ENCODE measurements at places on chromosomes 11 and 22.

DNA sequence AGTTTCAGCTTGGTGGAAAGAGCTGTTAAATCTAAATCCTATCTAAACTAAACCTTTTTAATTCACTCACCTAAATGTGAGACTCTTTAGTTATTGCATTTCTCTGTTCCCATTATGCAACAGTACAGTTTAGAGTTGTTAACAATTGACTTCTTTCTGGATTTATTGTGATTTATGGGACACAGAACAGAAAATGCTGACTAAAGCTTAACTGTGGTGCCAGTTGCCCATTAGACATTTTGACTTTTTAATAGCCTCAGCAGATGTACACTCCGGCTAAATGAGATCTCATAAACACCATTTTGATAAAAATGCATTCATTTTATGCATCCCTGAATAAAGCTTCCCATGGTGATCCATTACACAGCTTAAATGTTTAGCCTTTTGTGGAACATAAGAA, 356.6 kb downstream of the CASP12 start:
- no peak for DNase-seq

- no peak for DNase-seq
Measured at GRCh38 chr11:65488273-65489034, 10.4 kb upstream of the MALAT1 start.

- no peak for DNase-seq
Measured at GRCh38 chr11:101009690-101010055, 119.9 kb downstream of the PGR start.

DNA sequence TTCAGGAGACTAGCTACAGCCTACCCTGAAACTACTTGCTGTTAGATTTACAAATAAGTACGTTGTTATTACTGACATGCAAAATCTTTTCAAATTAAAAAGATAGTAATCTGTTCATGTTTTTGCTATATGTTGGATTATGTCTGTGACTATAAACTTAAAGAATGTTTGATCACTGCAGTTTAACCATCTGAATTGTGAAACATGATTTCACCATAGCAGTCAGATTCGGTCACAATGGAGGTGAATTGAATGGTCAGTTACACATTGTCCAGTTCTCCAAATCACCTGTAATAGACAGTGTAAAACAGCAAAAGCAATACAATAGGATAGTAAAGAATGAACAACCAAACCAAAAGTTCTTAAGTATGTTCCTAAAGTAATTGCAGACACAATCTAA, 43.3 kb downstream of the CCDC83 start:
- DNase-seq = no peak

DNA sequence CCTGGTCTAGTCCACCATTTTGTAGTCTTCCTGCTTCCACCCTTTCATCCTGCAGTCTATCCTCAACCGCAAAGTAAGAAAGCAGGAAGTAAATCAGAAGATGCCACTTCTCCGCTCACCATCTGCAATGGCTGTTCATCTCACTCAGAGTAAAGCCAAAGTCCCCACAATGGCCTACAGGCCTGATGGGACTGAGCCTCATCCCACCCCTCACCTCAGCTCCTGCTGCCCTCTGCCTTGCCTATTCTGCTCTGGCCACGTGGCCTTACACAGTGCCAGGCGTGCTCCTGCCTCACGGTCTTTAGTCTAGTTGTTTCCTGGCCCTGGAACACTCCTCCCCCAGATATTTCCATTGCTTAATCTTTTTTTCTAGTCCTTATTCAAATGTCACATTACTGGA, 95.5 kb downstream of the USP35 start:
- DNase-seq = no peak
